ENCODE measurements at places on chromosomes 7 and 10.

GRCh38 chr10:132270721-132271457 is 36.9 kb downstream of the STK32C start:
- DNase-seq: no peak
- H3K27me3 ChIP-seq: no peaks in the 10 kb centered on the region
- H3K36me3 ChIP-seq: no peaks in the 10 kb centered on the region
- H3K4me3 ChIP-seq: no peak overlapping the region
- H3K4me1 ChIP-seq: no peaks in the 10 kb centered on the region

DNA sequence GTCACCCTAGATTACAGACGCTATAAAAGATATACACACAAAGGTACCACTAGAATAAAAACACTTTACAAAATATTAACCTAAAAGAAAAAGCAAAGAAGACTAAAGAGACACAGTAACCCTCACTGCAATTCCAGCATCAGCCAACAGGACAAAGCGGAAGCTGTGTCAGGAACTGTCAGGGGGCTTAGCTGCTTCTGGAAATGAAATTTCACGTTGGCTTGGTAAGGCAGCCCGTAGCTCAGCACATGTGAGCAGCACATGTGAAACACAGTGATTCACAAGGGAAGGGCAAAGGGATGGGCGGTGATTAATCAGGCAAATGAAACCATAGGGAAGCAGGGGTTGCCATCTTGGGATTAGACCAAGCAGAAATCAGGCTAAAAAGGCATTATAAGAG is 195.4 kb downstream of the MGMT start:
- H3K4me1 ChIP-seq: no peaks in the 10 kb centered on the region
- no peak overlapping the region for H3K4me3 ChIP-seq
- H3K27ac ChIP-seq: no peak overlapping the region
- H3K36me3 ChIP-seq: peaks cover 10% of the 10 kb centered on the region
- no peak for DNase-seq
- H3K27me3 ChIP-seq: no peaks in the 10 kb centered on the region

- H3K27ac ChIP-seq: no peak overlapping the region
- no peak for DNase-seq
- H3K4me3 ChIP-seq: no peak overlapping the region
- H3K4me1 ChIP-seq: no peaks in the 10 kb centered on the region
- H3K36me3 ChIP-seq: no peaks in the 10 kb centered on the region
Measured at GRCh38 chr7:71208881-71209280, 76.9 kb downstream of the GALNT17 start.

GRCh38 chr7:97819161-97819560 is 53.0 kb downstream of the ASNS start:
- H3K4me3 ChIP-seq: no peak overlapping the region
- no peaks in the 10 kb centered on the region for H3K4me1 ChIP-seq
- DNase-seq: no peak
- H3K27ac ChIP-seq: no peak overlapping the region

GRCh38 chr10:78044699-78045098 is 11.0 kb downstream of the RPS24 start:
- H3K36me3 ChIP-seq: peaks cover 46% of the 10 kb centered on the region
- H3K4me3 ChIP-seq: no peak overlapping the region
- no peaks in the 10 kb centered on the region for H3K27me3 ChIP-seq
- DNase-seq: no peak

Data from activated B cell treated with CpG ODN at 0.5 μM for 24 hours (primary cell).